NCI-H1930 (cell line): ENCODE measurements at places on chromosomes 6 and 20.

DNA sequence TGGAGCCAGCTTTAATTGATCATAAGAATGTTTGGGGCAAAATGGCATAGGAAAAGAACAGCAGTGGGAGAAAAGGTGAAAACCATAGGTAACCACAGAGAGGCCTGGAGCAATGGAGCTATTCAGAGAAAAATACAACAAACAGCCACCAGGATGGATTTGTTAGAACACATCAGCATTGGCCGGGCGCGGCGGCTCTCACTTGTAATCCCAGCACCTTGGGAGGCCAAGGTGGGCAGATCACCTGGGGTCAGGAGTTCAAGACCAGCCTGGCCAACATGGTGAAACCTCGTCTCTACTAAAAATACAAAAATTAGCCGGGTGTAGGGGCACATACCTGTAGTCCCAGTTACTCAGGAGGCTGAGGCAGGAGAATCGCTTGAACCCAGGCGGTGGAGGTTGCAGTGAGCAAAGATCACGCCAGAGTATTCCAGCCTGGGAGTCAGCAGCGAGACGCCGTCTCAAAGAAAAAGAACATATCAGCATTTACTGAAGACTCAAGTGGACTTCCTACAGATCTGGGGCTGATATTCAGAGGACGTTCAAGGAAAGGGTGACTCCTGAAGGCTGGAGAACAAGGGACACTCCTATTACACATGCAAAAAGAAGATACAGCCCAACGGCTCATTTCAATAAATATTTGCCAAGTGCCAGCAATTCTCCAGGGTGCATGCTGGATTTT lies 20.2 kb downstream of the SNHG17 start:
- DNase-seq = no peak

DNA sequence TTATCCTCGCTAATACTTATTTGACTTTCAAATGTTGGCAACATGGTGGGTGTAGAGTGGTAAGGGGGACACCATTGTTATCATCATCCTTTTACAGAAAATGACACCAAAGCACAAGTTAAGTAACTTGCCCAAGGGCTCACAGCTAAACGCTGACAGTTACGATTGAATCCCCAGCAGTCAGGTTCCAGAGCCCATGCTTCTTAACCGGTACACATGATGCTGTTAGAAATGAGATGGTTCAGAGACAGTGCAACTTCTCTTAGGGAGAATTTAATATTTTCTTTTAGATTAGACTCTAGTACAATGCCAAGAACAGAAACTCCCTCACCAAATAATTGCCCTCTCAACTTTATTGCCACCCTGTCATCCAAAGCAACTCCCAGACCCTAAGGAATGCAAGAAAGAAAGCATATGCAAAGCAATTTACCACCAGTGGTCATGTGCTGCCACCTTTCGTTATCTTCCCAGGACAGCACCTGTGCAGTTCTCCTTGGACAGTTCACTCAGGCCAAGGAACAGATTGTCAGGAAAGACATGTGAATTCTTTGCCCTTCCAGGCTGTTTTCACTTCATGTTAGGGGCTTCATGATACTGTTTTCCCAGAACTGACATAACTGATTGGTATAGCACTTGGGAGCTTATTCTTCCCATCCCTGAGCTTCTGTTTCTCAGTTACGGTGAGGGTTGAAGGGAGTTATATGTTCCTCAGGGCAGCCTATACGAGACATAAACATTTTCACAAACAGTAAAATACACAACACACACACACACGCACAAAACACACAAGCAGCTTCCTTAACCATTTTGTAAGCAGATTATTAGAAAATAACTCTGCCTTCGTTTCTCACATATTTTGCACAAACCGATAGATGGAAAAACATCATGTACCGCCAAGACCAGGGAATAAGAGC lies 5.1 kb downstream of the HLA-DMA start:
- DNase-seq = peak; percentile 8

DNA sequence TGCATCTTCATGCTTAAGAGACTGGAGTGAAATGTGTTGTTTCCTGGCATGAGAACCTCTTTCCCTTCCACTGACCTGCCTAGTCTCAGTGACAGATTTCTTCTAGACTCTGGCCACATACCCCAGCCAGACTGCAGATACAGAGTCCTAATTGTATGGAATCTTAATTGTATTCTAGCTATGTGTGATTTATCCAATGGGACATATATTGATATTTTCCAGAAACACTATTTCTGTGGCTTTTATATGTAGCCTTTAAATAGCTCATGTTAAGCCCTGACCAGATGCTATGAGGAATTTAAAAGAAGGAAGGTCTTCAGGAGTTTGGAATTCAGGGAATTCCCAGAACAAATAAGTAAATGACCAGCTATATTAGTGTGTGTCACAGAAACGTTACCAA lies 99.0 kb downstream of the FIG4 start:
- no peak for DNase-seq

- no peak for DNase-seq
These were observed 833 bp downstream of the RAB5IF start for GRCh38 chr20:36606158-36607066.

DNA sequence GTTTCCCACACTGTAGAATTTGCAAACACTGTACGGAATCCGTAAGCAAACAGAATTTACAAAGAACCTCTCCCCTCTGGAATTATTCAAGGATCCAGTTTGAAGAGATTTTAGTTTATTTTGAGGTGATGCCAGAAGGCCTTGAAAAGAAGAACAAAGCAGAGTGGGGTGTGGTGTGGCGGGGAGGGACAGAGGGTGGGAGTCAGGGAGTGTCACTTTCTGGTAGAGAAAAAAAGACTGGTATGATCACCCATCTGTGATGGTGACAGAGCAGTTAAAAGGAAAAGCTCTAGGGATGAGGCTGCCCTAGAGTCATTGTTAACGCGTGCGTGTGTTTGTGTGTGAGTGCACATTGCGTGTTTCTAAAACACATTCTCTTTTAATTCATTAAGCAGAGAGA lies 97.0 kb upstream of the F13A1 start:
- no peak for DNase-seq

- DNase-seq = no peak
These were observed 2.3 kb upstream of the CITED2 start for GRCh38 chr6:139376604-139377218.

DNA sequence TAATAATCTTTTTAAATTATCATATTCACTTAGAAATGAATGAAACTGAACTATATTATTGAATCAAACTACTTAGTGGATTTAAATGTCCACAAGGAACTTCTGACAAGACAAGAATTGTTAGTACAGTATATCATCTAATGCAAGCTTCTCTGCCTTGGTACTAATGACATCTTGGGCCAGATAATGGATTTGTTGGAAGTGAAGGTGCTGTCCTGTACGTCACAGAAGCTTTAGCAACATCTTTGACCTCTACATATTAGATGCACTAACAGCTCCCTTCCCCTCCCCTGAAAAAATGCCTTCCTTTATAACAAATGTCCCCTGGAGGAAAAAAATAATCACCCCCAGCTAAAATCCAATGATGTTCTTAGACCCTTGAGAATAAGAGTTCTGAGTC lies 695.8 kb upstream of the EYS start:
- no peak for DNase-seq

DNA sequence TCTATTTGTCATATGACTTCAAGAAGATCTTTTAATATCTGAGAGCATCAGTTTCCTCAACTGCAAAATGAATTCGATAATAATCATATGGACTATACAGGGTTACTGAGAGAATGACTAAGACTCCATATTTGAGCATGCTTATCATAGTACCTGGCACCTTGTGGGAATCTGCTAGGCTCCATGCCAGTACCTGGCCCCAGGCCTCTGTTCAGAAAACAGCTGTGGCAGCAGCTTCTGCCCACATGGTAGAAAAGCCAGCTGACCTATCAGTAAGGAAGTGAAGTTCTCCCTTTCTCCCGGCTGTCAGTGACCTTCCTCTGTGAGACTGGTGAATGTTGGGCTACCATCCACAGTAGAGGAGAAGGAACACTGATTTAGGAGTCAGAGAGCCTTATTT lies 574.9 kb upstream of the CHD6 start:
- no peak for DNase-seq

DNA sequence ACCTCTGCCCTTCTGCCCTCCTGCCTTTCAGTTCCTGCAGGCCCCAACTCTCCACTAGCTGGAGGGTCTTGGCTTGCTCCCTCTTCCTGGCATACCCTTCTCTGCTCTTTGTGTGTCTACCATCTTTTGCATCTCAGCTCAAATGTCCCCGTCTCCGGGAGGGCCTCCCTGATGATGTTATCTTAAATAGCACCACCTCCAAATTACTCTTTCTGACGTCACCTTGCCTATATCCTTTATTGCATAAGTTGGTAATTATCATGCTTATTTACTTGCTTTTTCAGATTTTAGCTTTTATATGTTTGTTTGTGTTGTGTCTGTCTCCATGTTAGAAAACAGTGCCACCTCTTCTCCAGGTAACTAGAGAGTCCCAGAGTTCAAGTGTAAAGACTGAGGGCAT lies 36.0 kb upstream of the FYN start:
- no peak for DNase-seq

GRCh38 chr6:117137711-117138110 lies 127.6 kb upstream of the VGLL2 start:
- DNase-seq = no peak

DNA sequence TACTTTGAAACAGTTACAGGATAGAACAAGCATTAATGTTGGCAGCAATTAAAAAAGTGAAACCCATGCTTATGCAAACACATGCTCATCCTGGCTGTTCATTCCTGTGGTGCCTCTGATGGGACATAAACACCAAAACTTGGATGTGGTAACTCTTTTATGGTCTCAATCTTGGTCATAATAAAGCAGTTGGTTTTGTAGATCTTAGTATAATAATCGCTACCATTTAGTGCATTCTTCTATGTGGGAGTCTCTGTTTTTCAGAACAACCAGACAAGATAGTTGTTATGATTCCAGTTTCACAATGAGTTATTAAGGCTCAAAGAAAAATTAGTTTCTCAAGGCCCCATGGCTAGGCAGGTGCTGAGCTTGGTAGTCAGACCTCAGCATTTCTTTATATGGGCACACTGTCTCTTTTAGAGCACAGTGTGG lies 184.0 kb downstream of the UTRN start:
- DNase-seq = no peak

DNA sequence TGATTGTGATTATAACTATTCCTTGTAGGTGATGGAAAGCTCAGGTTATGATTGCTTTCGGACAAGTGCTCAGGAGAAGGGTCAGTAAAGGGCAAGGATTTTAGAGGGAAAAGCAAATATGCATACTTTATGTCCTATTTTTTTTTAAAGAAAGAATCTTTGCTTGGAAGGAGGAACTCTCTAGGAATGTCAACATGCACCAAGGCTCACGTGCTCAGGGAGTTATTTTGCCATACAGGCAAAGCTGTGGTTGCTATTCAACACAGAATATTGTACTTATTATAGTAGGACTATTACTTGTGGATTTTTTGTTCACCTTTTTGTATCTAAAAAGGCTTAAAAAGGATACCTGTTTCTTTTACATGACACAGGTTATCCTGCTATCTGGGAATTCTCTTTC lies 3.0 kb upstream of the TSPYL1 start:
- DNase-seq = no peak

- peak; percentile 65 for DNase-seq
These were observed 29.3 kb upstream of the TRIM27 start for GRCh38 chr6:28953039-28953584.

DNA sequence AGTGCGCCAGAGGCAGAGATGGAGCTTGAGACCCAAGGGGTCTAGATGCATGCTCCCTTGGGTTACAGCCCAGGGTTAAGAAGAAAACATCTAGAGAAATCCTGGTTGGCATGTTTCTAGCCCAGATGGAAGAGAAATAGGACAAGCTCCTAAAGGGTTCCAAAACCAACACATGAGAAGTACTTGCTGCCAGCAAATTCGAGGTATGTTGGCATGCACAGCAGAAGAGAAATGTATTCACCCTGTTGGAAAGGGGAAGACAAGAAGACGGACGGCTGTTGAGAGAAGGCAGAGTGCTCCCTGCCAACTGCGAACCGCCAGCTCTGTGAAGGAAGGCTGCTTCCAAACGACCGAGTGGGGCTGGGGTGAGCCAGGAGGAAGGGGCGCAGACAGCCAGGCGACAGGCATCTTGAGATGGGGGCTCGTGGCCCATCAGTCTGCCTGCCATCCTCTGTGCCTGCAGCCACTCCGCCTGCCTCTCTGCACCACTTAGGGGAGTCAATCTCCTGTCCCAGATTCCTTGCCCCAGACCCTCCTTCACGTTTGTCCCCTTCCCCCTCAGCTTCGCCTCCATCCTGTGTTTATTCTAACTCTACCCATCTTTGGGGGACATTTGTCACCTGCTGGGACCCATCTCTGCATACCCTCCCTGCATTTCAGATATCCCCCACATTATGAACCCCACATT lies 249.2 kb downstream of the CDC5L start:
- DNase-seq = no peak

DNA sequence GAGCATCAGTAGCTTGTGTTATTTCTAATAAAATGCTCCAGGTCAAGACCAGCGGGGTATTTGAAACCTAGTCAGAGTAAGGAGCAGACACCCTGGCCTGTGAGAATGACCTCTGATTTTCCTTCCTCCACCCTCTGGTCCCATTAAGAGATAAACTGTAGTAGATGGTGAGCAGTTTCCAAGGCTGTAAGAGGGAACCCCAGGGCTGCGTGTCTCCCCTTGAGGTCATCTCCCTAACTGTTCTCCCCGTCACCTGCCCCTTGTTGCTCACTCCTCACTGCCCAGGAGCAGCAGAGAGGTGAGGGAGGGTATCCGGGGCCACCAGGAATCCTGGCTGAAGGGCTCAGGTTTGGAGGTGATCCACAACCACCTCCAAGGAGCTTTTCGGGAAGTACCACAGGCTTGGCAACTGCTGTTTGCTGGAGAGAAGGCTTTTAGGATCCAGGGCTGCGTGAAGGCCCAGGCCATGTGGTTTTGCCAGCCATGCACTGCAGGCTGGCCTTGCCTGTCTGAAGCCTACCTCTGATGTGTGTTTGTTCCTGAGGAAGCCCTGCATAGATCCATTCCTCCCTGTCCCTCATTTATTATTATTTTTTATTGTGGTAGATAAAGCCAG lies 62.5 kb downstream of the RREB1 start:
- DNase-seq = no peak

DNA sequence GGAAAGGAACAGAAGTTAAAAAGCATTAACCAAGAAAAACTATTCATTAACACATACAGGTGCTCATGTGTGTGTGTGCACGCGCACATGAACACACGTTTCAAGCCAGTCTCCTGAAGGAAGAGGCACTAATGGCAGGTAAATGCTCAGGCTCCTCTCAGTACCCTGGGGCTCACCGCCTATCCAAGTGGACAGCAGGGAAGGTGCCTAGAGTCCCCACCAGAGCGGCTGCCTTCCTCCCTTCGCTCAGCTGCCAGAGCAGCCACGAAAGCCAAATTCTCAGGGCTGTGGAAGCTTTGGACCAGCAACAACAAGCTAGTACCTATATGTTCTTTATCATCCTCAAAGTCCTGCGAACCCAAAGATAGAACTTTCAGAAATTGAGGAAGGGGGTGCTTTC lies 42.6 kb downstream of the PLCG1 start:
- no peak for DNase-seq

DNA sequence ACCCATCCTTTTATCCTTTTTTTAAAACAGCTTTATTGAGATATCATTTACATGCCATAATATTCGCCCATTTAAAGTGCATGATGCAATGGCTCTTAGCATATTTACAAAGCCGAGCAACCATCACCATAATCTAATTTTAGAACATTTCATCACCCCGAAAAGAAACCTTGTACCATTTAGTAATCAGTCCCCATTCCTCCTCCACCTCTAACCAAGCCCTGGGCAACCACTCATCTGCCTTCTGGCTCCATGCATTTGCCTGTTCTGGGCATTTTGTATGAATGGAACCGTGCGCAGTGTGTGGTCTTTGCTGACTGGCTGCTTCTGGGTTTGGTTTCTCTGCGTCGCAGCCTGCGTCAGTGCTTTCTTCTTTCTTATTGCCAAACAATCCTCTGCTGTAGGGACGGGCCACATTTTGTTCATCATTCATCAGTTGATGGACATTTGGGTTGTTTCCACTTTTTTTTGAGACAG lies 10.2 kb upstream of the EEF1A2 start:
- DNase-seq = no peak
